ENCODE measurements at places on chromosomes 7 and 10. TPM values are rescaled to one million over a fixed set of nuclear protein-coding genes. Genes with fewer than 3 reads are reported as not detected.

DNA sequence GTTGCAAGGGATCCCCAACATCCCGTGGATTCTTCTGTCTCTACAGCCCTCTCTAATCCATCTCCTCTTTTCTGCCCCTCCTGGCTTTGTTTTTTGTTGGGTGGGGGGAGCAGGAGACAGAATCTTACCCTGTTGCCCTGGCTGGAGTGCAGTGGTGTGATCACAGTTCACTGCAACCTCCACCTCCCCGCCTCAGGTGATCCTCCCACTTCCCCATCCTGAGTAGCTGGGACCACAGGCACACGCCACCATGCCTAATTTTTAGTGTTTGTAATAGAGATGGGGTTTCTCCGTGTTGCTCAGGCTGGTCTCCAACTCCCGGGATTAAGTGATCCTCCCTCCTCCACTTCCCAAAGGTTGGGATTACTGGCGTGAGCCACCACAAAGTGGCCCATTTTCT, 121.8 kb downstream of the MYL10 start:
- DNase-seq, result no peak

The GJD4 gene
- not detected for total RNA-seq

The ITPRID1 gene
- not detected for total RNA-seq

The FAM171A1 gene
- 29.1 TPM for total RNA-seq

DNA sequence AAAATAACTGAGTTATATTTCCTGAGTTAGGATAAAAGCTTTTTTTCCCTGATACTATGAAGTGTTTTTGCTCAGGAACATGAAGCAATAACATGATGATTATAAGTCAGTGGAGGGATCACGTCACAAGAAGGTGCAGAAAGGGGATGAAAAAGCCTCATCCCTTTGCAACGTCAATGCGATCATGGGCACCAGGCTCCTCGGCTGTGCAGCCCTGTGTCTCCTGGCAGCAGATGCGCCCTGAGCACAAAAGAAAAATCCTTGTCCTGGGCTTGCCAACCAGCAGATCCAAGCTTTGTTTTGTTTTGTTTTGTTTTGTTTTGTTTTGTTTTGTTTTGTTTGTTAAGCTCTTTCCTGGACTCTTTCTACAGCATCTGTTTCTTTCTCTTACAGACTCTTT, 103.5 kb upstream of the PRSS1 start:
- DNase-seq, result no peak

- no peak for DNase-seq
Measured at GRCh38 chr7:22110881-22111280, 165.2 kb upstream of the CDCA7L start.

- DNase-seq, result no peak
Measured at GRCh38 chr7:131109011-131109758, 218.5 kb upstream of the MKLN1 start.

GRCh38 chr7:39461263-39461820, 104.9 kb upstream of the YAE1 start:
- no peak for DNase-seq

DNA sequence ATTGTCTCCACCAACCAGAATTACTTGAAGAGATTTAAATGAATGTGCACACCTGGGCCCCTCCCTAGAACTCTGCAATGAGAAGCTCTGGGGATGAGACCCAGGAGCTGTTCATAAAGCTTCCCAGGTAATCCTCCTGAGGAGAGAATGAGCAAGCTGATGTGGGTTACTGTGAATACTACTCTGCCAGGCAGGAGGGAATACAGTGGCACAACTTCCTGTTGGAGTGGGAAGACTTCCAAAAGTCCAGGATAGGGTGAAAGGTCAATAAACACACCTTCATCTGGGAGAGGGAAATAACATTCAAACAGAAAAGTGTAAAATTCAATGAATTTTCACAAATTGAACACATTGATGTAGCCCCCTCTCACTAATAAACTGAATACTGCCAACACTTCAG, 351.4 kb downstream of the ABCA13 start:
- DNase-seq, result no peak

The IFIT1B gene
- total RNA-seq, result not detected

DNA sequence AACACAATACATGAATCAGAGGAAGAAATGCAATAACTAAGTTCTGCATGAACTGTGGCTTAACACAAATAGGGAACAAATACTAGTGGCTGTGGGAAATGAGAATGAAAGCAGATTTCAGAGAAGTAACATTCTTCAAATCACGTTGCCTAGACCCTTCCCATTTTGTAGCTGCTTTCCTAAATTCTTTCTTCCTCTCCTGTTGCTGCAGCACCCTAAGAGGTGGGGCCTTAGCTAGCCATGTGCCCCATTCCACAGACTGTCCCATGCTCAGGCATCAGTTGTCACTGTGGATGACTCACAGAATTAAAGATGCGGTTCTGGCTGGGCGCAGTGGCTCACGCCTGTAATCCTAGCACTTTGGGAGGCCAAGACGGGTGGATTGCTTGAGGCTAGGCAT, 704.7 kb upstream of the C7orf33 start:
- no peak for DNase-seq

DNA sequence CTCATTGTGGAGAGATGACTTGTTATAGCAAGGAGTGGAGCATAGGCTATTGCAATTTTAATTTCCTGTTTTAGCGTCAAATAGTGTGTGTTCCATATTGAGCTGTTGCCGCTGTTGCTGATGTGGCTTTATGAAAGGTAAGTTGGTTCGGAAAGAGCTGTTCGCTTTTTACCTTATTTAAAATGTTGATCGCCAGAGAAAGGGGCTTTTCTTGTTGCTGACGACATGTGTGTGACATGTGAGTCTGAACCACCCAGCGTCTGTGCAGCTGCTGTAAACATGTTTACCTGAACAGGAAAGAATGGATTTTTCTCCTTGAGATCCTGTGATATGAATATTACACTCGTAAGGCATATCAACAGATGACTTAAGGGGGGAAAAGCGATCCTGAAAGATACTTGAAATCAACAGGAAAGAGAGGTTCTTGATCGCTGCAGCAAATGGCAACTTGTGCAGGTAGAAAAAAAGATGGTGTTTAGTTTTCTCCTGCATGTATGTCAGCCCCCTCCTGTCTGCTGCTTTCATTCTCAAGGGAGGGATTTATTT, 2.5 kb downstream of the ZEB1 start:
- DNase-seq, result no peak

DNA sequence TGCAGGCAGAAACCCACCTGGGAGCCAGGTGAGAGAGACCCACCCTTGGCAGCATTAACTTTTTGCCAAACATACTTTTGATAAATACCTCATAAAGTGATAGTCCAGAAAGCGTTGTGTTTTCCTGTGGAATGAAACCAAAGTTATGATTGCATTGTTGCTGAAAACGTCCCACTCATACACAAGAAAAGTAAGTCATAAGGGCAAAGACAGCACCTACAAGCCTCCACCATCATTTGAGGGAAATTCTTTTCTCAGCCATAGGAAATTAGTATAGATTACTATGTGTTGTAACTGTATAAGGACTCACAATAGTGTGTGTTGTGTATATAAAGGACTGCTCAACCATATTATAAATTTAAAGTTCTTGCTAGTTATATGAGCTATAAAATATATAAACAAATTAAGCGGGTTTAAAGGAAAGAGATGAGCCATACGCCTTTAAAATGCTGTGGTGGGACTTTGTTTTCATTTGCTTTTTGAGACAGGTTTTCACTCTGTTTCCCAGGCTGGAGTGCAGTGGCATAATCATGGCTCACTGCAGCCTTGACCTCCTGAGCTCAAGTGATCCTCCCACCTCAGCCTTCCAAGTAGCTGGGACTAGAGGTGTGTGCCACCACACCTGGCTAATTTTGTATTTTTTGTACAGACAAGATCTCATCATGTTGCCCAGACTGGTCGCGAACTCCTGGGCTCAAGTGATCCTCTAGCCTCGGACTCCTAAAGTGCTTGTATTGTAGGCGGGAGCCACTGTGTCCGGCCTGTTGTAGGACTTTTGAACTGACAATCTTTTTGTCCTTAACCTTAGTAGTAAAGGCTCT, 160.8 kb downstream of the PKD1L1 start:
- DNase-seq, result no peak

The SCRN1 gene
- total RNA-seq, result 34.0 TPM

The NPFFR1 gene
- 0.59 TPM for total RNA-seq

The JAZF1 gene
- total RNA-seq, result 31.0 TPM

GRCh38 chr10:124573726-124574455, 112.3 kb downstream of the LHPP start:
- no peak for DNase-seq

GRCh38 chr10:132508581-132509443, 28.8 kb upstream of the INPP5A start:
- DNase-seq, result no peak

DNA sequence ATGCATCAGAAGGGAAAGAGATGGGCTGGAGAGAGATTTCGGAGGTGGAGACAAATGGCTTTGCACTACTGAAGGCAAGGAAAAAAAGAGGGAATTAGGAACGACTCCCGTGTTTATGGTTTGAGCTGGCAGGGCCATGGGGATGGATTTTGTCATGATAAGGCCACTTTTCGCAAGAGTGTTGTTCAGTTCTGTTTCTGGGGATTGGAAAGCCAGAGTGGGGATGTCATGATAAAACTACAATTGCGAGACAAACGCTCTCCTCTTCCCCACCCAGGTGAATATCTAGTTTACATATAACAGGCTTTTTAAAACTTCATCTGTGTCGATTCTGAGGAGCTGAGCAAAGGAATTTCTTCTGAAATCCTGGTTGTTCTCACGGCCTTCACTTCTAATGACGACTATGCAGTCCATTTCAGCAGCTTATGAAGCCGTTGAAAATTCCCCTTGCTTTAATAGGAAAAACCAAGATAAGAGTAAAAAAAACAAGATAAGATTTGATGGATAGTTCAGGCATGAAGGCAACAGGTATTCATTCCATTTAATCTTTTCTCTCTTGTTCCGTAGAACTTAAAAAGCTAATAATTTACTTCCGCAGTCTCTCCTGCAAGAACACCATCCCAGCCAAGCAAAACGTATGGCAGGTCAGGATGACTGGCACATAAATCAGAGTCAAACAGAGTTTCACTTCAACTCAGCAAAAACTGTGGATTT, 245.6 kb upstream of the PITRM1 start:
- DNase-seq, result no peak

GRCh38 chr7:114678116-114678515, 243.8 kb upstream of the MDFIC start:
- no peak for DNase-seq

The CYCS gene
- 68.3 TPM for total RNA-seq

DNA sequence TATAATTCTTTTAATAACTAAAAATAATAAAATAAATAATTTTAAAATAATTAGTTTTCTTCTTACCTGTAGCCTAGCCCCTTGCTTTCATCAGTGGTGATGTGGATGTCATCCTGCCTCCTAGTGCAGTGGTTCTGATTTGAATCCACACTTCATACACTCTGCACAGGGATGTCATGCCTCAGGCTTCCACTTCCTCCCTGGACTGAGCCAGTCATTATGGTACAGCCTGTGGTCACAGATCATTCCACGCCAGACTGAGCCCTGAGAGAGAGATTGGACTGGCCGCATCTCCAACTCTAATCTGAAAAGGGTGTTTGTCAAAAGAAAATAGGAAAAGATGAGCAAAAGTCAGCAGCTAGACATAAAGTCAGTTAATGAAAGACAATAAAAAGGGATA, 436.2 kb upstream of the IGFBP3 start:
- no peak for DNase-seq

The CHAT gene
- not detected for total RNA-seq

The OR2A14 gene
- total RNA-seq, result not detected

DNA sequence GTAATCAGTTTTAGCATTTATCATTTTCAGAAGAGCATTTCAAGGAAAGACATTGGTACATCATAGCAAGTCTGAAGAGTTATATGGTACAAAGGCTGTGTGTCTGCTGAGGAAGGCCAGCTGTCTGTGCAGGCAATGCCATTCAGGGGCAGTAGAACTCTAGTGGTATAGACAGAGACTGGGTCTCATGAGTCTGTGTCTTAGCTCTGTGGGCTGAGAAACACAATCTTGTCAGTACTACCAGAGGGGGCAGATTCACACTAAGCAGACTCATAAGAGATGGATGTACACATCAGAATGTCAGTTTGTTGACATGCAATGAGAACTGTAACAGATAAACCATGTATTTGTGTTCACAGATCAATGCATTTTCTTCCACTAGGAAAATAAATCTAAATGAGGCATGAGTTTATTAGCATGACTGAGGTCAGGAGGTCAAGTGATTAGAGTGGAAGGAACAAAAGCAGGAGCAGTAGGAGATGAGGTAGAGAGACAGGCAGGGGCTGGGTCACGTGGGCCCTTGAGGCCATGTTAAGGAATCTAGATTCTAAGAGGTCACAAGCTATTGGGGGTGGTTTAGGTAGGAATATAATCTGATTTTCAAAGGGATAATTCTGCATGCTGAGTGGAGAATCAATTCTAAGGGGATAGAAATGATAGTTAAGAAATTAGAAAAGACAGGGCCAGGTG, 7.5 kb upstream of the GGCT start:
- DNase-seq, result no peak

The NXPH1 gene
- not detected for total RNA-seq
